ENCODE measurements at places on chromosomes 1 and 21. TPM values are rescaled to one million over a fixed set of nuclear protein-coding genes. Genes with fewer than 3 reads are reported as not detected.

GRCh38 chr1:17603091-17603841, 63.8 kb downstream of the ARHGEF10L start:
- no peak for DNase-seq

DNA sequence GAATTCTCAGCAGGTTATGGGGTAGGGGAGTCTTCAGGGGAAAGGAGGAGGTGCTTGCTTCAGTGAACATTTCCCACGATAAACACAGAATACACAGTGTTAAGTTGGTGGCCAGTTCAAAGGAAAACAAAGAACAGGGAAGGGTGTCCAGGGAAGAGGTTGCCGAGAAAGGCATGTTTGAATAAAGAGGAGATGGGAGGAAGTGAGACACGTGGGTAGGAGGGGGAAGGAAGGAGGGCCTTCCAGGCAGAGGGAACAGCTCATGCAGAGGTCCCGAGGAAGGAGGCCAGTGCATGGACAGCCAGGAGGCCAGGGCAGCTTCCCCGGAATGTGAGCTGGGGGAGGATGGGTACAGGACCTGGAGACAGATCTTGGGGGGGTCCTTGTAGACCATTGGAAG, 130.3 kb upstream of the TMEM51 start:
- no peak for DNase-seq

DNA sequence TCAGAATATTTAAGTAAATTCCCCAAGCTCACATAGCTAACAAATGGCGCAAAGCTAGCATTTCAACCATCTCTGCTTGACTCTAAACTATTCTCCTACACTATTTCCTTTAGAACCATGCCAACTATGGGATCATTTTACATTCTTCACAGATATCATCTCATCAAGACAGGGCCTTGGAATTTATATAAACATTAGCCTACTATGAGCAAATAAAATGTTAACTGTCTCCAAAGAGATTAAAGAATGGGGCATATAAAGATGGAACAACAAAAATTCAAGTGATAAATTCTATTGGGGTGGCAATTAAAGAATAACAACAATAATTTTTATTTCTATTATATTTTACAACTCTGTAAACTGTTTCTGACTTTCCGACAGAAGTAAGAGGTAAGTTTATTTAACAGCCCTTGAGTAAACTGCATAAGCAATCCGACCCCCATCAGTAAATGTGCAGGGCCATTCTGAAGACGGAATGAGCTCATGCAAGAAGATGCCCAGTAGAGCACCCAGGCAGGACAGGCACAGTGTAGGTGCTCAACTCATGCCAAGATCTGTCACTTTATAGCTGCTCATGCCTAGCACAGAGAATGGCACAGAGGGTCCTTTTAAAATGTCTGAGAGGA, 261.9 kb downstream of the VAV3 start:
- DNase-seq, result no peak

GRCh38 chr1:208089761-208090370, 154.3 kb downstream of the PLXNA2 start:
- no peak for DNase-seq

GRCh38 chr1:11281518-11282331, 8.7 kb downstream of the UBIAD1 start:
- DNase-seq, result no peak

DNA sequence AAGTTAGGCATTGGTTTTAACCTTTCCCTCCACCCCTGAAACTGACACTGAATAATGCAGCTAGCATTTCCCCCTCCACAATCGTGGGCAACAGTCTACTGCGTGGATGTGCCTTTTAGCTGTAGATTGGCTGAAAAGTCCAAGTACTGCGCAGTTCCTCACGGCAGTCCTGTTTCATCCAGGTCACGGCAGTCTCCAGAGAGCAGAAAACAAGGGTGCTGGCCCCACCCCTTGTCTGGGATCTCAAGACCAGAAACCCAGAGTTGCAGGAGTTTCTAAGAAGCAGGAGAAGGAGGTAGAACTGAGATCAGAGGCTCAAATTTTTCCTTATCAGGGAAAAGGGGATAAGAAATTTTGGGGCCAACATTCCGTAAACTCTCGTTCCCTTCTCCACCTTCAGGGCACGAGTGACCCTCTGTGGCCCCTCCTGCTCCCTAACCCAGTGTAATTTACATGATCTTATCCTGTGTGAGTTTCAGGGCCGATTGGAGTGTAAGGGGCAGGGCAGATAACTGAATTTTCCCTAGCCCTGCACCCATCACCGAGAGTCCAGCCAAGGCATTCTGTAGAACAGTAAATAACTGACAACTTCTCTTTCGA, 25.9 kb upstream of the PLA2G2C start:
- DNase-seq, result no peak

GRCh38 chr1:56301791-56302190, 277.6 kb downstream of the PLPP3 start:
- no peak for DNase-seq

- DNase-seq, result no peak
Measured at GRCh38 chr1:82042306-82043060, 241.7 kb downstream of the ADGRL2 start.

DNA sequence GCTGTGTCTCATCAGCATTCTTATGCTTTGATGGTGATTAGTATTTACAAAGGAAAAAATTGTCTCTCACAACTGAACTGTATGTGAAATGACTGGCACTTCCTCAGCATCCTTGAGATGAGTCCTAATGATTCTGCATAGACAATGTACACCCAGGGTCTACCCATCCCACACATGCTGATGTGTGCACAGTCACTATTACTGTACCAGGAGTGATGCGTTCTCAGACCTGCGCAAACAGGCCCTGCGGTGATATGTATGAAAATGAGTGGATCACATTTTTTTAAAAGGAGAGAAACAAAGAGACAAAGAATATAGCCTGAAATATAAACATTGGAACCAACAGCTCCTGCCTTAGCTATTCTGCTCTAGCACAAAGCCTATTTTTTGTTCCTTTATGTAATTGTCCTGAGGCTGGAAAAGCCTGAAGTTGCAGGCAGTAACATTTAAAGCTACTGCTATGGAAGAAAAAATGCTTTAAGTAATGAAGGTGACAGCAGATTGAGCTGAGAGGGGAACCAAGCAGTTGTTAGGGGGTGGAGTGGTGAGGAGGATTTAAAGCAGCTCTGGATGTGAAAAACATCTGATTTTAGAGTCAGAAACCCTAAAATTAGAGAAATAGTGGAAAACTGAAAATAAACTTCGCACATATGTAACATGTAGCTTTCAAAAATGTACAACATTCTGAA, 5.5 kb downstream of the RCAN1 start:
- DNase-seq, result no peak

DNA sequence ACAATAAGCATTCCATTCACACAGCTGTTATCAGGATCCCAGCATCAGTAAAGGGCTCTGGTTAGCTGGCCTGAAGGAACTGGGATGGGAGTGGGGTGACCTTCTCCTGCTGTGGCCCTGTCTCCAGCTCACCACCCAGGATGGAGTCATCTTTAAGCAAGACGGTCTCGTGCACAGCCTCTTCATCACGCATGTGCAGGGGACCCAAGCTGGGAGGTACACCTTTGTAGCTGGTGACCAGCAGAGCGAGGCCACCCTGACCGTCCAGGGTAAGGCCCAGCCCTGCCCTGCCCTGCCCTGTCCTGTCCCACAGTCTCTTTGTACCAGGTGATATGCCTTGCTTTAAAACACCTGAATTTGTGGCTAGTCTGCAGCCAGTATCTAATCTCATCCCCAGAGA, 24.3 kb downstream of the IGFN1 start:
- no peak for DNase-seq

- peak; percentile 16 for DNase-seq
Measured at GRCh38 chr1:217889401-217889800, 258.3 kb downstream of the SPATA17 start.

DNA sequence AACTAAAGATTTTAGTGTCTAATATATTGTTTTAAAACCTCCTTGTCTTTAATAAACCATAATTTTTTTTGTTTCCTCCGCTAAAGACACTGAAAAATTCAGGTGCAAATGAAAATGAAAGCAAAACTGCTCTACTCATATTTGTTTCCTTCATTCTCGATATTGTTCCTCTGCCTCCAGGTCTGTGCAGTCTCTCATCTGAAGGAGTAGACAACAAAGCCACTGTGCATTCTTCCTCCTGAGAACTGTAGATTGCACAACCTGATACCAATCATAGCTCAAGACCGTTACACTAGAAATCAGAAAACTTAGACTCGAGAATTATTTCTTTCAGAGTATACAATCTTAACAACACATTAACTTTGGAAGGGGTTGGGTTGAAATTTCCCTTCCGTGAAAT, 373.1 kb upstream of the CXADR start:
- DNase-seq, result peak; percentile 7

- DNase-seq, result no peak
Measured at GRCh38 chr1:9653491-9654050, 2.0 kb downstream of the PIK3CD start.

DNA sequence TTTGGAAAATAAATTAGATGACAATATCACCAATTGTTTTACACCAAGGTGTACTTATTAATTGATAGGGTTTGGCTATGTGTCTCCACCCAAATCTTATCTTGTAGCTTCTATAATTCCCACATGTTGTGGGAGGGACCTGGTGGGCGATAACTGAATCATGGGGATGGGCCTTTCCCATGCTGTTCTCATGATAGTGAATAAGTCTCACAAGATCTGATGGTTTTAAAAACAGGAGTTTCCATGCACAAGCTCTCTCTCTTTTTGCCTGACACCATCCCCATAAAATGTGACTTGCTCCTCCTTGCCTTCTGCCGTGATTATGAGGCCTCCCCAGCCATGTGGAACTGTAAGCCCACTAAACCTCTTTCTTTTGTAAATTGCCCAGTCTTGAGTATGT, 131.0 kb upstream of the LMO4 start:
- no peak for DNase-seq

DNA sequence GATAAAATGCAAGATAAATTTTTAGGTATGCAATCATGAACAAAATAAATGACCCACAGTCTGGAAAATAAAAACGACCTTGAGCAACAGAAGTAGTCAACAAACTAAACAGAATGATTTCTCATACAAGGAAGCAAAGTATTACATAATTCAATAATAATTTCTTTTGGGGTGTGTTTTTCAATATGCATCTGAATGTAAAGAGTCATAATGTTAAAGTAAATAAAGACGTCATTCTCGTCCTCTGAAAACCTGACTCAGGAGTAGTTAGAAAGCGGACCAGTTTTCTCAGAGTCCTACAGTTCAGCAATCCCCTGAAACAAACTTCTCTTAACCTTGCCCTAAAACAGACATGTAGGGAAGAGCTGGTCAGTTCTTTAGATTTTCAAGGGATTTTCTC, 18.6 kb downstream of the CDC42BPA start:
- peak; percentile 80 for DNase-seq

DNA sequence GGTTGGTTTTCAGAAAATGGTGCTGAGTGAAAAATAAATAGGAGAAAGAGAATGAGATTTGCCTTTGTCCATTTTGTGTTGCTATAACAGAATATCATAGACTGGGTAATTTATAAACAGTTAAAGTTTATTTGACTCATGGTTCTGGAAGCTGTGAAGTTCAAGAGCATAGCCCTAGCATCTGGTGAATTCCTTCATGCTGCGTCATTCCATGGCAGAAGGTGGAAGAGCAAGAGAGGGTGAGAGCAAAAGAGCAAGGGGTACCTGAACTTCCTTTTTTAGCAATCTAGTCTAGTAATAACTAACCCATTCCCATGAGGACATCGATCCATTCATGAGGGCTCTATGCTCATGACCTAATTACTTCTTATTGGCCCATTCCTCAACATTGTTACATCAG, 209.1 kb upstream of the ZP4 start:
- DNase-seq, result no peak

The GPA33 gene
- not detected for total RNA-seq

The F5 gene
- not detected for total RNA-seq

The MAP1LC3C gene
- total RNA-seq, result not detected

The PTCH2 gene
- 0.02 TPM for total RNA-seq
